ENCODE measurements at places on chromosomes 4 and X.

DNA sequence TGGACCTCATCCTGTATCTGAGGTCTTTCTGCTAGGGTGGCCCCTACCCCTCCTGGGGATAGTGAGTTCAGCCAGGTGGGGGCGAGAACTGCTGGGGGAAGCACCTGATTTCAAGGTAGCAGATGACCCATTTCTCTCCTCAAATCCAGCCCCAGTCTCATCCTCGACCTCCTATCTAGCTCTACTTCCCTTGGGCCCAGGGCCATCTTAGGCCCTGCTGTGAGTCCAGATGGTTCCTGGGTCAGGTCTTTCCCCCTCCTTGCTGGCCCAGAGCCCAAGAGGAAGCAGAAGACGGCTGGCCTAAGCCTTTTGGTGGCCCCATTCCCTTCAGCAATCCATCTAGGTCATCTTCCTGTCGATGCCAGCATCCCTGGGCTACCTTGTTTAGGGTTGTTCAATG, 3.3 kb downstream of the CDK16 start:
- DNase-seq = no peak

DNA sequence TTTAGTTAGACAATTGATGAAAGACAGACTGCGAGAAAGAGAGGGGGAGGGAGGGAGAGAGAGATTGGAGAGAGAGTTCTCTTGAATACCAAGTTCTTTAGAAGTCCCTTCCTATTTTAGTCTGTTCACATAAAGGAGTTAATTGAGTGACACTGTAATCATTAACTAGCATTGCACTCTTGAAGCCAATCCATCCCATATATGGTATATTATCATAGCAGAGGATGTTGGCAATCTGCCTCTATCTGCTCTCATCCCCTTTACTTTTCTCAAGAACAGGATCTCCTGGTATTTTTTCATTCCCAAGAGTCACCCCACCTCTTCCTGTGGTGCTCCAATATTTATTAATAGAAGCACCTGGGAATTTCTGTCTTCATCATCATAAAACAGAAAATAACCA, 959.6 kb upstream of the NDST4 start:
- DNase-seq = no peak

GRCh38 chr4:155906554-155907247, 3.2 kb downstream of the TDO2 start:
- no peak for DNase-seq

- DNase-seq = no peak
Observed at GRCh38 chr4:89329280-89329679, 21.7 kb upstream of the GPRIN3 start.

DNA sequence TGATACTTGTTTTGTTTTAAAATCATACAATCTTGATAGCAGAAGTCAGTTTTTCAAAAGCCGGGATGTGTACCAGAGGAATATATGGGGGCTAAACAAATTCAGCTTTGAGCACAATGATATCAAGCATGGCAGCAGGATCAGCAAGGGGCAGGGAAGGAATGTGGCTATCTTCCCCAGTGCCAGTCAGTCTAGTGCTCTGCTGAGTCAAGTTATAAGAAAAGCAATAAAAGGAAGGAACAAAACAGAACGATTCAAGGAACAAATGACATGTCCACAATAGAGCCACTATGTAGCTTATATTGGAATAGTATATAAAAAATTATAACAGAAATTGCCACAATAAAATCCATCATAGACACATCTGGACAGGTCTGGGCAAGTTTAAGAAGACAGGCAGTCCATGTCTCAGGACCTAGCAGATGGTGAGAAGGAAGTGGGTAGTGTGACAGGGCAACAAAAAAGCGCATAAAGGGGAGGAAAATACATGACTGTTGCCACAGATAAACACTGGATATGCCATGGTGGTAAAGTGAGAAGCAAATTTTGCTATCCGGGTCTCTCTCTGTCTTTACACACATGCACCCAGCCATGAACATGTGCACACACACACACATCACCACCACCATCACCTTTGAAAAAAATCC, 518.2 kb upstream of the HTR2C start:
- DNase-seq = no peak

DNA sequence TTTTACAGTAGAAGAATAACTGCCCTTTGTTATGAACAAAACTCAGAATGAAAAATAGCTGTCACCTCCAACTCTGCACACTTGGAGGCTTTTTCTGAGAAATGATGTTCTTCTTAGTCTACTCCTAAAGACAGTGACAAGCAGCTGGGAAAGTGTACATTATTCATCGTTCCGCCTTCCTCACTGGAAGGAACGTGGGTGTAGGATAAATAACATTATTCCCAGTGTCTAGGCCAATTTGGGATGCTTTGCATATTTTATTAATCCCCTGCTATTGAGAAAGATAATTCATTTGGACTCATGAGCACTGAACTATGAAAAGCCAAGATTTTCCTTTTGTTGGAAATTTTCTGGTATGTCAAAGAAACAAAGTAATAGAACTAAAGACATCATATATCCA, 87.8 kb downstream of the VCX2 start:
- no peak for DNase-seq

DNA sequence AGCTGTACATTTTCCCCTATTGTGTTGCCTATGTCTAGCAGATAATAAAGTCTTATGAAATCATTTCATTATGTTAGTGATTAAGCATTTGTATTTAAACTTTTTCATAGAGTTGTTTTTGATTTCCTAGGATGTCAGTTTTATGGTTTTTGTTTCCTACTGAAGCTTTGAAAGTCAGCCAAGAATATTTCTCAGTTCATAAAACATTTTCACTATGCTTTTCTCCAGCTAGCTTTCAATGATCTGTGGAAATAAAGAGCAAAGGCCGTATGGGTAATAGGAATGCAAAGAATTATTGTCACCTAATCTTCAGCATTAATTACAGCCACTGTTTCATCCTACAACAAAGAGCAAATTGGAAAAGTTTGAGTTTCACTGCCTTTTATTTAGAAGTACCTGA, 145.7 kb upstream of the NUDT6 start:
- no peak for DNase-seq

Data from NCI-H460 (cell line).